ENCODE measurements at places on chromosomes 16 and 17.

GRCh38 chr17:76688165-76688622 lies 22.6 kb downstream of the MXRA7 start:
- DNase-seq = peak; percentile 50

GRCh38 chr17:81831957-81832607 lies 1.0 kb downstream of the MCRIP1 start:
- no peak for DNase-seq

DNA sequence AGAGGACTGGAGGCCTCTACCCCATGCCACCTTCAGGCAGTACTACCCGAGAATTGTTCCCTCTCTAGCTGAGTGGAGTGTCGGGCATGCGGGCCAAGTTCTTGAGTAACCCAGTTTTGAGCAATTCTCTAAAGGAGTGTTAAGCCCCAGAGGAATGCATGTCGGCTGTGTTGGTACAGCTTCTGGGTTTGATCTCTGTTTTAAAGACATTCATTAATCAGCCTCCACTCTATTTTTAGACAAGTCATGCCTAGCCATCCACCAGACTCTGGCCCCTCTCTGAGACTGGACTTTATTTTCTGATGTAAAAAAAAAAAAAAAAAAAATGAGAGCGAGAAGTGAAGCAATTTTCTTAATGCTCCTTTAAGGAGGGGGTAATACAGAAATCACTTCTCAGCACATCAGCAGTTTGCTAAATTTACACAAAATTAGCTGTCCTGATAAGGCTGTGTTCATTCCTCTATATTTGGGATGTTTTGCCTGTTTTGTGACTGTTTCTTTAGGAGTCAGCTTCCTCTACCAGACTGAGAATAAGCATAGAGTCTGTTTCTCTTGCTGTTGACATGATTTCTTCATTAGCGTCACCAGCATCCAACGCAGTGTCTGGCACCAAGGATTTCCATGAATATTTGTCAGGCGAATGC lies 88.7 kb downstream of the AXIN2 start:
- no peak for DNase-seq

GRCh38 chr16:82382521-82382920 lies 212.5 kb upstream of the MPHOSPH6 start:
- DNase-seq = no peak

GRCh38 chr17:28885951-28886350 lies 11.6 kb downstream of the FLOT2 start:
- no peak for DNase-seq

DNA sequence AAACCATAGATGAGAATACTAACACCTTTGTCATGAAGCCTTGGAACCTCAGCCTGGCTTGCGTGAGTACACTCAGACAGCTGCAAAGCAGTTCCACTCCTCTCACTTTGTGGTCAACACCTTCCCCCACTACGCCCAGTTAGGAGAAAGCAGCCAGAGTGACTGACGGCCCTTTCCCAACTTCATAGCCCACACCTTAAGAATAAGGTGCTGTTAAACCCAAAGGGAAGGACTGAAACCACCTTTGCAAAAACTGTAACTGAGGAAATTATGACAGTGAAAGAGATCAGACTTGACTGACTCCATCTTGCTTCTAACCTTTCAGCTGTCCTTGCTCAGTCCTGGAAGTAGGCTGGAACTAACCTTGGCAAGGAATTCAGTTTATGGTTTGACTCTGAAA lies 13.7 kb downstream of the N4BP1 start:
- no peak for DNase-seq

DNA sequence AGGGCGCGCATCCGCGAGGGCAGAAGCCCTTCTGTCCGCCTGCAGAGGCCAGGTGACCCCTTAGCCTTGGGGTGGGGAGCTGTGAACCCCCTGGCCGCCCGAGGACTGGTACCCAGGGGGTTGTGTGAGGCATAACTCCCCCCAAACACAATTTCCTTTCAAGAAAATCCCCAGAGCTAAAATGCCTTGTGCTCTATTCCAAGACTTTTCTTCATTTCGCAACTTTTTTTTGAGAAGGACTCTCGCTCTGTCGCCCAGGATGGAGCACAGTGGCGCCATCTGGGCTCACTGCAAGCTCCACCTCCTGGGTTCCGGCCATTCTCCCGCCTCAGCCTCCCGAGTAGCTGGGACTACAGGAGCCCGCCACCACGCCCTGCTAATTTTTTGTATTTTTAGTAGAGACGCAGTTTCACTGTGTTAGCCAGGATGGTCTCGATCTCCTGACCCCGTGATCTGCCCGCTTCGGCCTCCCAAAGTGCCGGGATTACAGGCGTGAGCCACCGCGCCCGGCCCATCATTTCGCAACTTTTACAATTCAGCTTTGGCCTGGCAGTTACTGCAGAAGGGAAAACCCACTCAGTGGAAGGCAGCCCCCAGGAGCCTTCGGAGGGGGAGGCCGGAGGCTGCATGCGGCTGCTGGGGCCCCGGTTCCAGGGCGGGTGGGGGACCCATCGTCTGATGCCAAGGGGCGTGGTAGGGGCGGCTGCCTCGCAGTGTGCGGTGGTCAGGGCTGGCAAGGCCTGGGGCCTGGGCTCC lies 963 bp upstream of the APRT start:
- DNase-seq = peak; percentile 38

DNA sequence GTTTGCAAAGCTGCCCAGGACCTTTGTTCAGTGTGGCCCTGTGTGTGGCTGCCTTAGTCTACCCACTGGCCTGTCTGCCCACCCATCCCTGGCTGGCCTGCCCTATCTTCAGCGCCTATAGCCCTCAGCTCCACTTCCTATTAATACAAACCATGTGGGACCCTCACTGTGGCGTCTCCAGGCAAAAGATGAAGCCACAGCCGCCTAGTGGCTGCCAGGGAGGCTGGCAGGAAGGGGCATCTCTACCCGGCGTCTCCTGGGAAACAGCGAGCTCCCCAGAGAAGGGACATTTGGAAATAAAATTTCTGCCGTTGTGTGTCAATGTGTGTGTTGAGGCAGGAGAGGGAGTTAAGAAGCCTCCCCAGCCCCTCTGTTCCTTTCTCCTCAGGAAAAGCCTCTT lies 31.5 kb downstream of the NEUROD2 start:
- DNase-seq = peak; percentile 38

GRCh38 chr16:18932243-18932987 lies 6.2 kb upstream of the SMG1 start:
- DNase-seq = peak; percentile 89

GRCh38 chr16:87554754-87555427 lies 47.4 kb upstream of the JPH3 start:
- no peak for DNase-seq

DNA sequence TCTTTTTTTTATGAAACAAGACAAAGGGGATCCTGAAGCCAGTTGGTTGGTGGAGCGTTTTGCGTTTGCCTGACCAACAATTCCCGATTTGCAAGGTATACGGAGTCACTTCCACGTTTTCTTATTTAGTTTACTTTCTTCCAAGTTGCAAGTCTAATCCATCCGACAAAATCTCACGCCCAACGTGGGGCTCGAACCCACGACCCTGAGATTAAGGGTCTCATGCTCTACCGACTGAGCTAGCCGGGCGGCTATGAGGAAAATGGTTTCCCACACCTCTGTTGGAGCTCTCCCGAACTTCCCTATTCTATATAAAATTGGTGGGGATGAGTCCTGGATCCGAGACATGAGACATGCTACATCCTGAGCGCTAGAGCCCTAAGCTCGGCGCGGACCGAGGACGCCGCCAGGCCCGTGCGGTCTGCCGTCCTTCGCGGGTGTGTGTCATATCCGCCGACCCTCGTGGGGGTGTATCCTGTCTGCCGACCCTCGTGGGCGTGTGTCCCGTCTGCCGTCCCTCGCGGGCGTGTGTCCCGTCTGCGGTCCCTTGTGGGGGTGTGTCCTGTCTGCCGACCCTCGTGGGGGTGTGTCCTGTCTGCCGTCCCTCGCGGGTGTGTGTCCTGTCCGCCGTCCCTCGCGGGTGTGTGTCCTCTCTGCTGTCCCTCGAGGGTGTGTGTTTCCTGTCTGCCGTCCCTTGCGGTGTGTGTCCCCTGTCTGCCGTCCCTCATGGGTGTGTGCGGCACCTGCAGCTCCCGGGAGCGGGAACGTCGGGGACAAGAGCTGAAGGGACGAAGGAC lies 22.6 kb downstream of the ZNF213 start:
- peak; percentile 94 for DNase-seq

DNA sequence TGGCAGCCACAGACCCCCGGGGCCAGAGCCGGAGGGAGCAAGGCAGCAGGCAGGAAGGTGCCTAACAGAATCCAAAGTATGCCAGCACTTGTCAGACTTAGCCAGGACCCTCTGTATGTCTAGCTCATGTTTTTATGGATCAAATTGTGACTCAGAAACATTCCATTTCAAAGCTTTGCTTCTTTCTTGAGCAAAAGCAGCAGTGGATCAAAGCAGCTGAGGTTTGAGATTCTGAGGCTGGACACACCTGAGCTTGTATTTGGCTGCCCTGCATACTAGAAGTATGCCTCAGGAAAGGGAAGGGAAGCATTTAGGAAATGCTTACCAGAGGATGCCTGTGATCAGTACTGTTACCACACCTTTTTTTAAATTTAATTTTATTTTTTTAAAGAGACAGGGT lies 5.7 kb upstream of the MYO1C start:
- DNase-seq = no peak

GRCh38 chr17:43033948-43034881 lies 9.2 kb downstream of the RND2 start:
- DNase-seq = no peak

- no peak for DNase-seq
These were observed 262.3 kb downstream of the C16orf95 start for GRCh38 chr16:87054856-87055255.

- no peak for DNase-seq
These were observed 22.9 kb downstream of the CDH11 start for GRCh38 chr16:65098916-65099315.

DNA sequence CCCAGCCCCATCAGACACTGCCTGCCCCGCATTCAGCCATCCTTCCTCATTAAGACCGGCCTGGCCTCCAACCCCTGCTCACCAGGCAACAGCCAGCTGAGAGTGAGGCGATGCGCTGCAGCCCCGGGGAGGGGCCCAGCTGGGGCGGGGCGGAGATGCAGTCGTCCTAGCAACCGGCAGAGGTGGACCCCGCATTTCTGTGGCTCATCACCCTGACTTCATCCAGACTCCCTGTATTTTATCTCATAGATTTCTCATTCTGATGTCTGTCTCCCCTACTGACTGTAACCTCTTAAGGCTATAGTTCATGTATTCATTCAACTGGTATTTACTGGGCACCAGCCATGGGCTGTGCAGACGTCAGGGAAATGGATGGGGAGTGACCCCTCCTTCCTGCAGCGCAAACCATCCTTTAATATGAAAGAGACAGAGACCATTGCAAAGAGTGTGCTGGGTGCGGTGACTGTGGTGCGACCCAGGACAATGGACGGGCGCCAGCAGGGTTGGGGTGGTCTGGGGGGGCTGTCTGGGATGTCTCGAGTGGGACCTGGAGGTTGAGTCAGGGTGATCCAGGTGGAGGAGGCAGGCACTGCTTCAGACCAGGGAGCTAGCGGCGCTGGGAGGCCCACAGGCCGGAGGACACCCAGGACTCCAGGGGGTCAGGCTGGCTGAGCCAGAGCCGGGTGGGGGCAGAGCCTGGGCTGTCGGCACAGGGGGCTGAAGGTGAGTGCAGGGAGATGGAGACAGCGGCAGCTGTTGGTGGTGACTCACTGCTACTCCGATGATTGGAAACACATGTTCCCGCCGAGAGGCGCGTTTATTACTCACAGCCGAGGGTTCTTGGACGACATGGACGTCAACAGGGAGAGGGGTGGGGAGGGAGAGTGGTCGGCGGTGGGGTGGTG lies 10.5 kb upstream of the TIMP2 start:
- peak; percentile 67 for DNase-seq

GRCh38 chr17:45752246-45752645 lies 31.9 kb upstream of the CRHR1 start:
- DNase-seq = no peak

DNA sequence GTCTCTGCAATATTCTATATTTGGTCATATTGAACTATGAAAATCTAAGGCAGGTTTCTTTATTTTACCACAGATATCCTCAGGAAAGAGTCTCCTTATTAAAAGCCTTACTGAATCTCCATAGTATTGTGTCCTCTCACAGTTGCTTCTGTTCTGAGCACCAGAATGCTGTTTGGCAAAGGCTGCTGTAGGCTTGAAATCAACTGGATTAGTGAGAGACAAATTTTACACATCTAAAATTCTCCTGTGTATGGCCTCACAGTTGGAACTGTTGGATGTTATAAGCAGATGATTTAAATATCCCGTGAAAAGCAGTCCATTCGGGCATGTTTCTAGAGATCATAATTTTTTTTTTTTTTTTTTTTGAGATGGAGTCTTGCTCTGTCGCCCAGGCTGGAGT lies 9.5 kb downstream of the CLTC start:
- DNase-seq = no peak

GRCh38 chr17:62641153-62641552 lies 13.7 kb downstream of the MRC2 start:
- DNase-seq = no peak

- peak; percentile 71 for DNase-seq
These were observed 3.0 kb upstream of the ZNF213 start for GRCh38 chr16:3131755-3132377.

- DNase-seq = no peak
These were observed 34.8 kb upstream of the XYLT2 start for GRCh38 chr17:50311112-50311460.

DNA sequence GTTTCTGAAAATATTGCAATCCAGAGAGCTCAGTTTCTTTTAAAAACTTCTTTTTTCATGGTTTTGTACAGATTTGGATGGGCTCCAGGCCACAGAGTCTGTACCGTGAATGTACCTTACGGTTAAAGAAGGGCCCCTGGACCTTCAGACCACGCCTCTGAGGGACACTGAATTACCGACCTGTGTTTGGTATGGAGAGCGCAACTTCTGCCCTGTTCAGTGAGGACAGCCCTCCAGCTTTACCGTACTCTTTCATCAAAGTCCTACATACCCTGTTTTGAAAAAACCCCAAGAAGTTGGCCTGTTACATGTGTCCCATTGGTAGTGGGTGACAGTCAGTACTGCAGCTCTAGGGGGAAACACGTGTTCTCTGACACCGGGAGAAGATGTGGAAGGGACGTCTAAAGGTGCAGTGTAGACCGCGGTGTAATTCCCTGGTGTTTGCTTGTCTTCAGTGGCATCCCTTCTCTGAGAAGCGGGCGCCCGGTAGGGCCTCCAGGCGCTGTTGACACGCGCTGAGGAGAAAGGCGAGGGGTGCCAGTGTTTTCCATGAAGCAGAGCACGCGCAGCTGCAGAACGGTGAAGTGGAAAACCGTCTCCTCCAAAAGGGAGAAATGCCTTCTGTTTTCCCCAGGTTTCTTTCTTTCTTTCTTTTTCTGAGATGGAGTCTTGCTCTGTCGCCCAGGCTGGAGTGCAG lies 6.2 kb downstream of the PGS1 start:
- no peak for DNase-seq

All from ACHN (cell line).